Stimulated activated CD8-positive, alpha-beta memory T cell treated with anti-CD3 and anti-CD28 coated beads, Interleukin-15, amount 100 ng/mL, for 1 hour (primary cell): ENCODE measurements at places on chromosomes 1 and 21.

DNA sequence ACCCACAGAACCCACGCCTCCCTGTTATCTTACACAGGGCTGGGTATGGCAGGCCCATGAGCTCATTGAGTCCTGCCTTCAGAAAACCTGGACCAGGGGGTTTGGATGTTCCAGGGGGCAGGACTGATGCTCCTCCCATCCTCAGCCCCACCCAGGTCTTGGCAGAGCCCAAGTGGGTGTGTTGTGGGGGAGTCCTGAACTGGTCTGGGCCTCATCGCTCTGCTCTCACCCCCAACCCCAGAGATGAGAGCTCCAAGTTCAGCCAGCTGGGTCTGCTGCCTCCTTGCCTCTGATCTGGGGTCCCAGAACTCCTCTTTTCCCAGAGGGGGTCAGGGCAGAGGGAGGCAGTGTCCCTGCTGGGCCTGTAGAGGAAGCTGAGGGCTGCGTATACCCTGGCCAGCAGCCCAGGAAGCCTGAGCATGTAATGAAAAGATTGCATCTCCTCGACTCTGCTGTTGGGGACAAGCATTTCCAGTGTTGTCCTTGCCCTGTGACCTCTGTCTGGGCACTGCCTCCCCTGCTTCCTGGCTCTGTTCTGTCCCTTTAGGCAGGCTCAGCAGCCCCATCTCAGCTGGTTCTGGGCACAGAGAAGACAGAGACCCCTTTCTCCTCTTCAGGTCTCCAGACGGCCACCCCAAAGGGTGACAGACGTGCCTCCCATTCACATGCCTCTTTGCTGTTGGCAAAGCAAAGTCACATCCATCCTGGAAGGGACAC lies 54.7 kb upstream of the EPS8L3 start:
- no peak for DNase-seq

DNA sequence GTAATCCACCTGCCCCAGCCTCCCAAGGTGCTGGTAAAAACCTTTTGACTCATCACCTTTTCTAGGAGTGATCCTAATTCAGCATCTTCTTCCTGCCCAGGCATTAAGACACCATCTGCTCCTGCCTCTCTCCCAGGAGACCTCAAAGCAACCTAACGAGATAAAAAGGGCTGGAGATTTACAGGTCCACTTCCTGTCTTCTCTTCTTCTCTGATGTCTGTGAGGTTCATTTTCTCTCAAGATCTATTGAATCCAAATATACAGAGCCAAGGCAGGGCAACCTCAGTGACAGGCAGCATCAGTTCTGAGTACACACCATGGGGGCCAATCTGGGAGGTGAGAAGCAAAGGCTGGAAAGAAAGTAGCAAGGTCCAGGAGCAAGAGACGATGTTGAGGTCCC lies 219.4 kb downstream of the SETD4 start:
- no peak for DNase-seq

DNA sequence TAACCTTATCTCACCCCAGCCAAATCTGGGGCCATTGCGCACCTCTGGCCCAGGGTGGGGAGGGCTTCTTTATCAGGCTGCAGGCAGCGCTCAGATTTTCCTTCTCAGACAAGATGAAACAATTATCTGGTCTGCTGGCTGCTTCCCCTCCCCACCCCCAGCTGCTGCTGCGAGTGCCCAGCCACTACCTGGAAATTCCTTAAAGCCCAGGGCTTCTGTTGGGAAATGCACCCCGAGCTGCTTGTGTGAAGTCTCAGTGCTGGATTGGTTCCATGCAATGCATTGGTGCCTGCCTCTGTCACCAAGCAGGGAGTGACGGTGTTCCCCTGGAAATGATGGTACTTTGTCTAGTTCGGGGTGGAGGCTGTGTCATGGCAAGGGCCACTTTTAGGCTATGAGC lies 18.5 kb upstream of the ACTL8 start:
- no peak for DNase-seq

DNA sequence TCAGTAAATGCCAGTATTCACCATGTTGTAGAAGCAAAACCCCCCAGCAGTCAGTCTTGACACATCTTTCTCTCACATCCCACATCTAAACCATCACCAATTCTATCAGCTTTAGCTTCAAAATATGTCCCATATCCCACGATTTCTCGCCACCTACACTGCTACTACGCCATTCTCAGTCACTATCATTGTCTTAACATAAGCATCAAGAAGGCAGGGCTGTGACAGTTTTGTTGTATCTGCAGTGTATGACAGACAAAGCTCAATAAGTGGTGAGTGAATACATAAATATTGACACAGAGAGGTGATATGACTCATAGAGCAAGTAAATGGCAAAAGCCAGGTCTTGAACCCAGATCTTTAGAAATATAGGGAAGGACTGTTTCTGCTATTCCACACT lies 59.9 kb downstream of the JAK1 start:
- DNase-seq: no peak

DNA sequence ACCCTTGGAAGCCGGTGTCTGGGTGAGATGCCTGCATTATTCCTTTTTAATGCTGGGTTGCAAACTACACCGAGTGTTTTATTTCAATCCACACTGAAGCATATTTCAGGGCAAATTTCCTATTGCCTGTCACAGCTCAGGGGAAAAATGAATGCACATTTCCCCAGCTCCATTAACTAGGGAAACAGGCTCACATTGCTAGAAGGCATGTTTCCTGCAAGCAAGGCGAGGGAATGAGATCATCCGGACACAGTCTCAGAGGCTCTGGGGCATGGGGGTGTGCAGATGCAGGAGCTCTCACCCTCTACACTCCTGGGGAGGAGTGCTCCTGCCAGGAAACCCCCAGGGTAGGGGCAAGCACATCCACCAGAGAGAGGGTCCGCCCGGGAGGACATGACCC lies 24.6 kb downstream of the SYT2 start:
- no peak for DNase-seq

GRCh38 chr1:174428033-174428432 lies 19.7 kb upstream of the GPR52 start:
- DNase-seq: no peak

DNA sequence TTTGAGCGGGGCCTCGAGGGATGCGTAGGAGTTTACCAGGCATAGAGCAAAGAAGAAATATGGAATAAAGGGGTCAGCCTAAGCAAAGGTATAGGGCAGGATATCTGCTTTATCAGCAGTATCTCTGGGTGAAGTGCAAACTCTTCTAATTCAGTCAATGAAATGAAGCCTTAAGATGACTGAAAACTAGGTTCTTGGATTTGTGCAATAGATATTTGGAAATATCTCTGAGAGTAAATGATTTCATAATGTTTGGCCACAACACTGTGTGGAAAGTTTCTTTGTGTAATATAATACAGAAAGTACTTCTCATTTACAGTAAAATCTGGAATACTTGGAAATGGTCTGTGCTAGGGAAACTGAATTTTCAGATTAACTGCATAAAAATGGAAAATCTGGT lies 26.1 kb downstream of the KCNJ15 start:
- no peak for DNase-seq

- no peak for DNase-seq
Measured at GRCh38 chr1:226646026-226646869, 92.8 kb downstream of the ITPKB start.

DNA sequence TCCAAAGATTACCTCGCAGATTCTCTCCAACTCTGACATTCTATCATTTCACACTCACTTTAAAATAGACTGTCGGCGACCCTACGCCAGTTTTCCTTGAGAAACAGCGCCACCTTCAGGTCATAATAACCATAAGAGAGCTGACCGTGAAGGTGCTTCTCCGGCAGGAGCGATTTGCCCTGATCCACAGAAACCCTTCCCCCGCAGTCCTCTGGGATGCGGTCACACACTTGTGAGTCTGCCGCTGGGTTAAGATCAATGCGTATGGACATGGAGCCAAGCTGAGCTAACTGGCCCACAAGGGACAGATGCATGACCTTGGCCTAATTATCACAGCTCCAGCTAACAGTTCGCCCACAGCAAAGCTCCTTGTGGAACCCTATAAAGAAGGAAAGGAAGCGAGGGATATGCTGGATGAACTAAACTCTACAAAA lies 32.8 kb upstream of the IFNAR2 start:
- DNase-seq: peak; percentile 36

DNA sequence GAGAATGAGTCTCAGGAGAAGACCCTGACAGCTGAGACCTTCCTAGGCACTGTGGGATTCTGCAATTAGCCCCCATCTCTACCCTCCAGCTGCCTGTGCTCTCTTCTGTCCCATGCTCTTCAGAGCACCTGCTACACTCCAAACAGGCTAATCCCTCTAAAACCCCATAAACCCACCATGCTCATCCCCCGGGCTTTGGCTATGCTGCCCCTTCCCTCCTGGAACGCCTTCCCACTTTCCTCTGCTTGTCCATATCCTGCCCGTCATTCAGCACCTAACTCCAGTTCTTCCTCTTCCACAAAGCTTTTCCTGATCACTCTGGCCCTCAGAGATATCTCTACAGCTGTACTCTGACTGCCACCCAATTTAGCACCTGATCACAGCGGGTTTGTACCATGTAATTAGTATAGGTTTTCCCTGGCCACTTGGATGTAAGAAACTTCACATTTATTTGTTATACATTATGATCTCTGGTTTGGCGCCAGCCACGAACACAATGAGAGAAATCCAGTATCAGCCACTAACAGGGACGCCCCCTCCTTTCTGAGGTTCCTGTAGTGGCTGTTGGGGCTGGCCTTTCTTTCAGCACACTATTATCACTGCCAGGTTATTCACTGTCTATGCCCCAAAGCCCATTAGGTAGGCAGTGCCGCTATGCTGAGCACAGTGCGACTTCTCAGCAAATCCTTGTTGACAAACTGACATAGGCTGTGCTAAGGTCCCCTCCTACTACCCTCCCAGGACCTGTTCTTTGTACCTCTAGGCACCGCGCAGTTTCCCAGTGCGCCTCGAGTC lies 45.1 kb downstream of the CDC7 start:
- no peak for DNase-seq

DNA sequence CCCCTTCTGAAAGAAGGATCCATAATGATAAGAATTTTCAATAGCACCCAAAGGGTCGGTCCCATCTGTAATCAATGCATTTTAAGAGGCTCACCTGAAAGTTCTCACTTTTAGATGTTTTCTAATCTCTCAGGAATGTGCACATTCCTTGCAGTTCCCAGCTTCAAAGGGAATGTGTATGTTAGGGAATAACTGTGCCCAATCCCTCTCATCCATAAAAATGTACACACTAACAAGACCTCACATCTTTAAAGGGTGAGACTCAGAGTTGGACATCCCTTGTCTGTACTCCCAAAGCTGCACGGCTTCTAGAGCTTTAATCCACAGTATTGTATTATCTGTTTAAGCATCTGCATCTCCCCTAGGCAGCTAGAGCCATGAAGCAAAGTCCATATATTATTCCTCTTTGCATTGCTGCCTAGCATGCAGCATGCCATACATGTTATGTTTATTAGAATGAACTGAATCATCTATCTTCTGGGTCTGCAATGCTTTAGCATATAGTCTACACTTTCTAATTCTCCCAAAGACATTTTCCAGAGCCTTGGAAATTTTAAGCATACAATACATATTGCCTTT lies 9.3 kb upstream of the CCN1 start:
- DNase-seq: no peak

- DNase-seq: no peak
Measured at GRCh38 chr1:22037520-22037919, 15.0 kb upstream of the CDC42 start.

DNA sequence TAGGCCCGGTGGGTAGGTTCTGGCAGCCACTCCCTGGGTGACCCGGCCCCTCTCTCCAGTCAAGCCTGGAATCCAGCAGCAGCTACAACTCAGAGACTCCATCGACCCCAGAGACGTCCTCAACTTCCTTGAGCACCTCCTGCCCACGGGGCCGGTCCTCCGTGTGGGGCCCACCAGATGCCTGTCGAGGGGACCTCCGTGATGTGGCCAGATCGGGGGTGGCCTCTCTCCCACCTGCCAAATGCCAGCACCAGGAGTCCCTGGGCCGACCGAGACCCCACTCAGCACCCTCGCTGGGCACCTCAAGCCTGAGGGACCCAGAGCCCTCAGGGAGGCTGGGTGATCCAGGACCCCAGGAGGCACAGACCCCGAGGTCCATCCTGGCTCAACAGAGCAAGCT lies 2.7 kb downstream of the MIIP start:
- no peak for DNase-seq

DNA sequence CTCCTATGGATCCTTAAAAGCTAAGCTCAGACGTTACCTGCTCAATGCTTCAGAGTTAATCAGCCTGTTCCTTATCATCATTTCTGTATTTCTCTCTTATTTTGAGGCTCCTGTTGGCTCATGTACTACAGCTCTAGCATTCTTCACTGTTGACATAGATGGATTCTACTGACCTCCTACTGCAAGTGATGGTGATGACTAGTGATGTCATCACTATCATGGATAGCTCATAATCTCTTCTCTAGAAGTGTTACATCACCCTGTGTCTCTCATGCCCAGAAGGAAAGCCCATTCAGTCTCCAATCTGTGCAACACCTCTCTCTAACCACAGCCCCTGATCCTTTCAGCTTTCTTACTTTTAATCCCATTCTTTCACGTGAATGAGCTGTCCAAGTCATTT lies 168.2 kb upstream of the DPT start:
- DNase-seq: no peak

GRCh38 chr1:169122976-169123375 lies 16.5 kb downstream of the ATP1B1 start:
- DNase-seq: no peak

DNA sequence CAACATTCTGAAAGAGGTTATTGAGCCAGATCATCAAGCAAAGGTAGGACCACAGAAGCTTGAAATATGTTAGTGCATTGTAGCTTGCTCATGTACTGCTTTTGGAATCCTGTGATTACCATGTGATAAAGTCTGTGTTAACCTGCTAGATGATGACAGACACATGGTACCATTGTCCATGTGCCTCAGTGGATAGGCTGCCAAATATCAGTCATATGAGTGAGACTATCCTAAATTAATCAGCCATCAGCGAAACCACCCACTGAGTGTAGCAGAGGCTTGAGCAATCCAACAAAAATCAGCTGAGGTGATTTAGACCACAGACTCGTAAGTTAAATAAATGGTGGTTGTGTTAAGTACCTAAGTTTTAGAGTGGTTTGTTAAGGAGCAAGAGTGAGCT lies 32.7 kb upstream of the CRB1 start:
- DNase-seq: no peak

- DNase-seq: no peak
Measured at GRCh38 chr1:234072793-234073192, 168.3 kb downstream of the SLC35F3 start.

DNA sequence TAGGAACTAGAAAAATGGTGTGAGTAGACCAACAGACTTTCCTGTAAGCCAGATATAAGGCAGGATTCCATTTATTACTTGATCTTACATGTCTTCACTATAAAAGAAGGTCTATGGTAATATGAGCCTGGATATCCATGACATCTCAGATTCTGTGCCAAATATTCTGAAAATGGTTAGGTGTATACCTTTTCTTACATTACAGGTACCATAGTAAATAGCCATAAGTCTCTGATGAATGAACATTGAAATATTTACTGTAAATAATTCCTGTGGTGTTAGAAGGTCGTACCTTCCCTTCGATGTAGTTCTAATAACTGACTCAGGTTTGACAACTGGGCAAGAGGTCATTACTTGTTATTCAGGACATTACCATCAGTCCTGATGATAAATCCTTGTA lies 657.9 kb downstream of the BRINP3 start:
- no peak for DNase-seq
